ENCODE measurements at places on chromosomes 4 and X. TPM values are rescaled to one million over a fixed set of nuclear protein-coding genes. Genes with fewer than 3 reads are reported as not detected.

TMEM31 gene
- total RNA-seq: 0.35 TPM

CXCL3 gene
- total RNA-seq: 0.25 TPM

CT45A2 gene
- not detected for total RNA-seq

ABLIM2 gene
- total RNA-seq: 7.9 TPM

TCP11X2 gene
- not detected for total RNA-seq

RADX gene
- 10.9 TPM for total RNA-seq

AREG gene
- total RNA-seq: 6.3 TPM

MAGEA2B gene
- total RNA-seq: not detected

- no peak for DNase-seq
- H3K27me3 ChIP-seq: no peaks in the 10 kb centered on the region
- H3K36me3 ChIP-seq: no peaks in the 10 kb centered on the region
- H3K4me3 ChIP-seq: no peak overlapping the region
- H3K4me1 ChIP-seq: no peaks in the 10 kb centered on the region
Measured at GRCh38 chrX:70960730-70961129, 29.8 kb upstream of the SLC7A3 start.

DNA sequence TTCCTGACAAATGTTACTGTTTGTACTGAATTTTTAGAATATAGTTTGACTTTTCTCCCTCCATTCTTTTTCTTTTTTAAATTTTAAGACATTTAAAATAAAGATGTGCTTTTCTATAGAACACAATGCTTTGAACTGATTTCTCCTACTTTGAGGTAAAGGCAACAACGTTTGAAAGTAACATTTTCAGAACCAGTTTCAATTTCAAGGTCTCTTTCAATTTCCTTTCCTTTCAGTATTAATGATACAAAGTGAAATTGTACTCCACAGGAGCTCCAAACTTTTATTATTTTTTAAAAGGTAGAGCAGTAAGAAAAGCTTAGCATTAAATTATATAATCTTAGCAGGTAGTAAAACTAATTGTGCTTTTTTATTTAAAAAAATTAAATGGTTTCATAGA, 54.9 kb downstream of the NDST4 start:
- H3K4me3 ChIP-seq: no peak overlapping the region
- H3K27ac ChIP-seq: no peak overlapping the region
- H3K4me1 ChIP-seq: no peaks in the 10 kb centered on the region
- H3K36me3 ChIP-seq: no peaks in the 10 kb centered on the region
- no peaks in the 10 kb centered on the region for H3K27me3 ChIP-seq

GRCh38 chr4:24076811-24077210, 187.0 kb upstream of the PPARGC1A start:
- no peaks in the 10 kb centered on the region for H3K27me3 ChIP-seq
- no peak overlapping the region for H3K27ac ChIP-seq
- no peaks in the 10 kb centered on the region for H3K4me1 ChIP-seq
- no peaks in the 10 kb centered on the region for H3K36me3 ChIP-seq
- DNase-seq: no peak

DNA sequence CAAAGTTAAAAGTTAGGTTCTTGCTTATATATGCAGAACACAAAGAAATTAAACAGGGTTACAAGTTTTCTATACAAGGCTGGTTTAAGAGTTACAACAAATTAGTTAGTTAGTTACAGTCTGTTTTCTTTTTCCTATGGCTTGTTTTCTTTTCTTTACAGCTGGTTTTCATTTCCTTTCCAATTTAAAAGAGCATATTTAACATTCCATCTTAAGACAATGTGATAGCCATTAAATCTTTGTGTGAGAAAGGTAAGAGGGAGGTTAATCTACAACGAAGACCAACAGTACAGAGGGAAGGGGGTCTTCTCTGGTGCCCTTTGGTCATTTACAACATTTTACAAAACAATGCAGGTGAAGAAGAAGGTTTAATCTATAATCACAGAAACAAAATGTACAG, 290.6 kb downstream of the ZNF674 start:
- H3K4me3 ChIP-seq: no peak overlapping the region
- DNase-seq: no peak
- no peaks in the 10 kb centered on the region for H3K36me3 ChIP-seq
- H3K4me1 ChIP-seq: no peaks in the 10 kb centered on the region
- no peak overlapping the region for H3K27ac ChIP-seq
- no peaks in the 10 kb centered on the region for H3K27me3 ChIP-seq

DNA sequence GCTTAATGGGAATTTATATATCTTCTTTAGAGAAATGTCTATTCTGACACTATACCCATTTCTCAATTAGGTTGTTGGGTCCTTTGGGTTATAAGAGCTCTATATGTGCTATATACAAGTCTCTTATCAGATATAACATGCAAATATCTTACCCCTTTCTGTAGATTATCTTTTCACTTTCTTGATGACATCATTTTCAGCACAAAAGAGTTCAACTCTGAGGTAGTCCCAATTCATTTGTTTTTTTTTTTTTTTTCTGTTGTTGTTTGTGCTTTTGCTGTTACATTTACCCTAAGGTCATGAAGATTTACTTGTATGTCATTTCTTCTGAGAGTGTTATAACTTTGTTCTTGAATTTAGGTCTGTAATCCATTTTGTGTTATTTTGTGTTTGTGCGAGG, 326.4 kb downstream of the CENPC start:
- H3K4me1 ChIP-seq: no peaks in the 10 kb centered on the region
- no peaks in the 10 kb centered on the region for H3K36me3 ChIP-seq
- no peak overlapping the region for H3K4me3 ChIP-seq
- H3K27ac ChIP-seq: no peak overlapping the region
- DNase-seq: no peak
- H3K27me3 ChIP-seq: no peaks in the 10 kb centered on the region

- DNase-seq: no peak
- H3K36me3 ChIP-seq: no peaks in the 10 kb centered on the region
- no peak overlapping the region for H3K4me3 ChIP-seq
Measured at GRCh38 chrX:20437683-20438082, 171.0 kb upstream of the RPS6KA3 start.

GRCh38 chr4:118981839-118982381, 93.3 kb downstream of the SYNPO2 start:
- H3K27me3 ChIP-seq: no peaks in the 10 kb centered on the region
- H3K36me3 ChIP-seq: no peaks in the 10 kb centered on the region
- no peak overlapping the region for H3K27ac ChIP-seq

DNA sequence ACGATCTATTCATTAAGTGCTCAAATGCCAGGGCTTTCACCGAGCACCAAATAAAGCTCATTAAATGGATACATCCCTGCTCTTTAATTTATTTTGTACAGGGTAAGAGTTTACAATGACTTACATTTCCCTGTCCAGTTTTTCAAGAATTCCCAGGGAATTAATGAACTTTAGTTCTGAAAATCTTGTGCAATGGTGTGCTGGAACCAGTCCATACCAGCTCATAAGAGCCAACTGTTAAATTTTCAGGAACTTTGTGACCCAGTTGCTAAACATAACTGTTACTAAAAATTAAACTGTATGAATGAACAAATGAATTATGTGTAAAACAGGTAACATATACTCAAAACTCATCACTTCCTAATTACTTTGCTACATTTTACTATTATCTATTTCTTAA, 191.7 kb upstream of the RASGEF1B start:
- no peaks in the 10 kb centered on the region for H3K27me3 ChIP-seq
- no peak overlapping the region for H3K4me3 ChIP-seq
- H3K27ac ChIP-seq: no peak overlapping the region
- no peaks in the 10 kb centered on the region for H3K36me3 ChIP-seq

DNA sequence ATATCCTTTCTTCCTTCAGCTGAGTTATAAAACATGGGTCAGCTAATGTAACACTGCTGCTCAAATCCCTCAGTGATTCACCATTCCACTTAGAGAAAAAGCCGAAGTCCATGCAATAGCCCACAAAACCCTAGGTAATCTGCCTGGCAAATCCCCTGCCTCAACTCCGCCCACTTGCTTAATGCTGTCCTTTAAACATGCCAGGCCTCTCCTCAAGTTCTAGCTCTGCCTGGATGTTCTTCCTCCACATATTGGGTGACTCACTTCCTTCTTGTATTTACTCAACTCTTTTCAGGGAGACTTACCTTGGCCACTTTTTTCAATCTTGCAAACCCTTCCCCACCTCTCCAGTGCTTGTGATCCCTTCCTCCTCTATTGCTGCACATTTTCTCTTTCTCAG, 89.8 kb downstream of the EMCN start:
- H3K27me3 ChIP-seq: no peaks in the 10 kb centered on the region
- H3K4me1 ChIP-seq: no peaks in the 10 kb centered on the region
- no peak for DNase-seq
- no peak overlapping the region for H3K4me3 ChIP-seq

DNA sequence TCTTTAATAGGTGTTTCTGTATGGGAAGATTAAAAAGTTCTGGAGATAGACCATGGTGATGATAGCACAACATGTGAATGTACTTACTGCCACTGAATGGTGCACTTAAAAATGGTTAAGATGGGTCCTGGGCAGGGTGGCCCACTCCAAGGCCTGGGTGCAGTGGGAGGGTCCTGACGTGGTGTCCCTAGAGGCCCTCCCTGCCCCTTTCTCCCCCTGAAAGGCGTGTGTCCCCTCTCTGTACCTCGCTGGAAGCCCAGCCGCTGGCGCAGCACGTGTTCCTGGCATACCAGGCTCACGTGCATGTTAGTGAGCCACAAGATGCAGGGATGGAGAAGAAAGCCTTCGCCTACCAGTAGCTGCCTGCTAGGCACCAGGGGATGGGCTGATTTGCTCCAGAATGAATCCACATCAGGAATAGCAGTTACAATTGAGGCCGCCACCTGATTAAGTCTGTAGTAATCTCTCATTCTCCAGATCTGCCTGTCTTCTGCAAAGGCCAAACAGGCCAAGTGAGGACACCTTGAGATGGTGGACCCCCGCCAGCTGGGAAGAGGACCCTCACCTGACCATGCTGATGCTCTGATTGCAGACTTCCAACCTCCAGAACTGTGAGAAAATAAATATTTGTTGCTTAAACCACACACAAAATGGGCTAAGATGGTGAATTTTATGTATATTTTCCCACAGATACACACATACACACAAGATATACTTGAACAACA, 67.5 kb downstream of the COQ2 start:
- H3K4me1 ChIP-seq: peaks cover 4% of the 10 kb centered on the region
- H3K27ac ChIP-seq: no peak overlapping the region
- no peak overlapping the region for H3K4me3 ChIP-seq
- H3K27me3 ChIP-seq: no peaks in the 10 kb centered on the region
- DNase-seq: no peak

DNA sequence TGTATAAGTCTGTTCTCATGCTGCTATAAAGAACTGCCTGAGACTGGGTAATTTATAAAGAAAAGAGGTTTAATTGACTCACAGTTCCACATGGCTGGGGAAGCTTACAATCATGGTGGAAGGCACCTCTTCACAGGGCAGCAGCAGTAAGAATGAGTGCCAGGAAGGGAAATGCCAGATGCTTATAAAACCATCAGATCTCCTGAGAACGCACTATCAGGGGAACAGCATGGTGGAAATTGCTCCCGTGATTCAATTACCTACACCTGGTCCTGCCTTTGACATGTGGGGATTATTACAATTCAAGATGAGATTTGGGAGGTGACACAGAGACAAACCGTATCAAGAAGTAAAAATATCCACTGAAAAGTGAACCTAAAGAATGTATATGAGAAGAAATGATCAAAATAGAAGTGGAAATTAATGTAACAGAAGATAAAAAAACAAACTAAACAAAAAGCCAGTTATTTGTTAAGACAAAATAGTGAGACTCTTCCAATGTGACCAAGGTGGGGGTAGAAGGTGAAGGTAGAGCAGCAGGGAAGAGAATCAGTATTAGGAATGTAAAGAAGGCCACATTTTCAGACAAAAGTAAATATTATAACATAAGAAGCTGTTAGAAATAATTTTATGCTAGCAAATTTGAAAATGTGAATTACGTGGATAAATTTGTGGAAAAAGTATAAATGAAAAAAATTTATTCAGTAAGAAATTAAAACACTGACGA, 372.9 kb downstream of the NKX6-1 start:
- no peak overlapping the region for H3K27ac ChIP-seq
- H3K27me3 ChIP-seq: no peaks in the 10 kb centered on the region
- no peaks in the 10 kb centered on the region for H3K4me1 ChIP-seq
- no peaks in the 10 kb centered on the region for H3K36me3 ChIP-seq
- H3K4me3 ChIP-seq: no peak overlapping the region
- DNase-seq: no peak

DNA sequence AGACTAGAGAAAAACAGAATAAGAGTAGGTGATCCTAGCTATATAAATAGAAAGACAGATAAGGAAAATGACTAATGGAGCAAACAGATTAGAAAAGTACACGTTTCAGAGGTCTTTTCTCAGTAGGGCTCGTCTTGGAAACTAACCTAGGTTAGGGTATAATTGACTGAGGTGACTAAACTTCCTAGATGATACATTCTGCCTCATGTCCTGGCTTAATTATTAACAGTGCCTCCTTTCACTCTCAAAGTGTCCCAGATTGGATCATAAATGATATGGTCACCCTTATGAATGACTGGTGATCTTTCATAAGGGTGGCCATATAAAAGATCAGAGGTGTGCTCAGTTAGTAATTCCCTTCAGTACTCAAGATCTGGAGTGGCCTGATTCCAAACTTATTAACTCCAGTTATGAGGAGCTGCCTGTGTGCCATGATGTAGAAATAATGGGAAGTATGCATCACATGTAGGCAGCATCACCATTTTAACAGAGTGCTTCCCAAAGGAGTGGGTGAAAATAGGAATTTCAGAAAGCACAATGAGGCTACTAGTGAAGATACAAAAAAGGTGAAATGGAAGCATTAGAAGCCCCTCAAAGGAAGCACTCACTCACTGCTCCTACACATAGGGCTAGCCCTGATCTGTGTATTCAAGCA, 14.7 kb upstream of the GRIA3 start:
- H3K27ac ChIP-seq: no peak overlapping the region
- no peaks in the 10 kb centered on the region for H3K27me3 ChIP-seq
- H3K36me3 ChIP-seq: no peaks in the 10 kb centered on the region
- no peaks in the 10 kb centered on the region for H3K4me1 ChIP-seq
- no peak overlapping the region for H3K4me3 ChIP-seq

DNA sequence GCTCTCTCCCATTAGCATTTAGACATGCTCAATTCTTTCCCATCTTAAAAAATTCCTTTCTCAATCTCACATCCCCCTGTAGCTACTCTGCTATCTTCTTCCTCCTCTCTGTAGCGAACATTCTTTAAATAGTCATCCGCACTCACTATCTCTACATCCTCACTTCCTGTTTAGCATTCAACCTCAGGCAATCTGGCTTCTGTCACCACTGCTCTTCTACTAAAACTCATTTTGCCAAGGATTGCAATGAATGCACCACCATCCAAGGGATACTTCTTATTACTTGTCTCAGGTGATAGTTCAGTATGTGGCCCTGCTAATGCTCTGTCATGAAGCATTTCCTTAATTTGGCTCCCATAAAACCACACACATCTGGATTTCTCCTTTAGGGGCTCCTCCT, 10.9 kb upstream of the TET2 start:
- H3K4me3 ChIP-seq: no peak overlapping the region
- no peaks in the 10 kb centered on the region for H3K36me3 ChIP-seq

GRCh38 chr4:184344899-184345572, 127.4 kb upstream of the ENPP6 start:
- H3K36me3 ChIP-seq: no peaks in the 10 kb centered on the region
- no peak for DNase-seq
- no peaks in the 10 kb centered on the region for H3K27me3 ChIP-seq
- H3K4me1 ChIP-seq: peaks cover 24% of the 10 kb centered on the region
- no peak overlapping the region for H3K27ac ChIP-seq

GRCh38 chr4:149951152-149951900, 126.9 kb upstream of the DCLK2 start:
- H3K4me1 ChIP-seq: no peaks in the 10 kb centered on the region
- H3K27me3 ChIP-seq: no peaks in the 10 kb centered on the region
- H3K4me3 ChIP-seq: no peak overlapping the region
- DNase-seq: no peak
- no peaks in the 10 kb centered on the region for H3K36me3 ChIP-seq
- H3K27ac ChIP-seq: no peak overlapping the region

GRCh38 chrX:17836830-17837229, 24.3 kb downstream of the RAI2 start:
- peaks cover 3% of the 10 kb centered on the region for H3K4me1 ChIP-seq
- H3K36me3 ChIP-seq: no peaks in the 10 kb centered on the region
- no peaks in the 10 kb centered on the region for H3K27me3 ChIP-seq
- no peak for DNase-seq
- H3K27ac ChIP-seq: no peak overlapping the region
